ENCODE measurements at places on chromosomes 2 and 18.

DNA sequence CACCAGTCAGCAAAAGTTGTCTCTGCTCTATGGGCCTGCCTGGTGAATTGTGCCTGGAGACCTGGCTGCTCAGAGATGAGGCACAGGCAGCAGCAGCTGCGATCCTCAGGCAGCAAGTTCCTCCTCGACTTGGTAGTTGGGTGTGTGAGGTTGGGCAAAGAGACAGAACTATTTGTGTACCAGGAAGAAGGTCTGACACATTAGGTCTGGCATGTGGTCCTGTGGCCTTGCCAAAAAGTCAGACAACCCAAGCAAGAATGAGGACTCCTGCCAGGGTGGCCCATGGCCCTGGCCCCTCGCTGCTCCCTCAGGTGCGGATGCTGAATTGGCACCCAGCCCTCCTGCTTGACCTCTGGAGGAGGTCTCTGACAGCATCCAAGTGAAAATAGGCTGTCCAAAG, 192.7 kb downstream of the DYSF start:
- no peak for DNase-seq

DNA sequence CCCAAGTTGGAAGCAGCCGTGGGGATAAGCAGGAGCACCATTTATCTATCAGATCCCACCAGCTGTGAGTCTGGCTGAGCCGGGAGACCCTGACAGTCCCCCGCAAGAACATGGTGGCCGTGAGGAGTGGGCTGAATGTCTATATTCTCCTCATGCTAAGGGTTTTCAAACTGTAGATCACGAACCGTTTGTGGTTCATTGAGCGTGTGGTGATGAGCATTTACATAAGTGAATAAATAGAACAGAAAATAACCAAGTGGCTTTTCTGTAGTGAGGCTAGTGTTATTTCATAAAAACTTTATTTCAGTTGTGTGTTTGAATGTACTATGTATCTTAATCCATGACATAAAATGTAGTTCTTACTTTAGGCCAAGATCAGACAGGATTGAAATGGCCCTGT, 190.2 kb upstream of the APCDD1 start:
- no peak for DNase-seq

DNA sequence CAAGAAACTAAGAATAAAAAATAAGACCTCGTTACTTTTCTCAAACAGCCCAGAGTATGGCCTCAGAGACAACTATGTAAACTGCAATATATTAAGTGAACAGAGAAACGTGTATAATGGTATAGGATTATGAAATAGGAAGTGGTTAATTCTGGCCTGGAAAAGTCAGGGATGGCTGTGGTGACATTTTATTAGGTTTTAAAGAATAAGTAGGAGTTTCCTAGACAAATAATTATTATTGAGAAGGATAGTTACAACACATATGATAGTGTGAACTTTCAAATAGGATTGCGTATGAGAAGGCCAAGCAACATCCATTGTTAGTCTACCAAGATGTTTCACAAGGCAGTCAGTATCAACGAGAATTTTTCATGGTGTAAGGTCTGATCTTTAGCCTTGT, 244.1 kb downstream of the LPIN1 start:
- DNase-seq: no peak

DNA sequence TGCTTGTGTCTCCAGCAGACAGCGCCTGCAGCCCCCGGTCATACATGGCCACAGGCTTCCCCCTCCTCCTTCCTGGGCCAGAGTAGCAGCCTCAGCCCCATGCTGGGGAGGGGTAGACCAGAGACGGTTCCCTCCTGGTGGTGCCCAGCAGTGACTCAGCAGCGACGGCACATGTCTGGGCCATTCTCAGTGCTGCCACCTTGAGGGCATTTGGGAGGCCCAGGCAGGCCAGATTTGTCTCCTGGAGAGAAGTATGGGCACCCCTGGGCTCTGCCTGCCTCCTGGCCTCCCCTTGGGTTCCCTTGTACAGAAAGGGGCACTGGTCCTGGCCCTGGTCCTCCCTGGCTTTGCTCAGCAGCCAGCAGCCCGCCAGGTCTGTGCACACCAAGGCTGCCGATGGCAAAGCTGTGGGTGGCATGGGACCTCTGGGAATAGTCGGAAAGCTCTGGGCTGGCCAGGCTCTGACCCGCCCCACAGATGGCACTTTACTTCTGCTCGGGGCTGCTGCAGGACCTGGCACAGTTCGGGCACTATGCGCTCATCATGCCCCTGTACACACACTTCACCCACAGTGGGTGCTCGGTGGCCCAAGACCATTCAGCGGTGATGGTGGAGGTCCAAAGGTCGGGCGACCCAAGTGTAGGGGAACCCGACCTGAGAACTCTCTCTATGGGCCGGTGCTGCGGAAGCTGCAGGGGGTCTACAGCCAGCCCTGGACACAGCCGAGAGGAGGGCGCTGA, 11.4 kb upstream of the ALPI start:
- DNase-seq: peak; percentile 90

GRCh38 chr2:41869542-41870264, 178.1 kb upstream of the PKDCC start:
- peak; percentile 95 for DNase-seq

DNA sequence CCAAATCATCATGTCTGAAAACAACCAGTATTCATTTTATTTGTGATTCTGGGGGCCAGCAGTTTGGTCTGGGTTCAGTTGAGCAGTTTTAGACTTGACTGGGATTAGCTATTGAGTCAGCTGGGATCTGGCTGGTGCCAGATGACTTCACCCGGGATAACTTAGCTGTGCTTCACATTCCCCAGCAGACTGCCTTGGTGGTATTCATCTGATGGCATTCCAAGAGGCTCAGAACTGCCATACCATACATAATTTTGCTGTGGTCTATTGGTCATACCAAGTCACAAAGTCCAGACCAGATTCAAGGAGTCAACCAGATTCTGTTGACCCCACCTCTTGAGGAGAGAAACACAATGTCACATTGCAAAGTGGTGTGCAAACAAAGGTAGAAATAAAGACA, 7.8 kb upstream of the FSHR start:
- DNase-seq: no peak

DNA sequence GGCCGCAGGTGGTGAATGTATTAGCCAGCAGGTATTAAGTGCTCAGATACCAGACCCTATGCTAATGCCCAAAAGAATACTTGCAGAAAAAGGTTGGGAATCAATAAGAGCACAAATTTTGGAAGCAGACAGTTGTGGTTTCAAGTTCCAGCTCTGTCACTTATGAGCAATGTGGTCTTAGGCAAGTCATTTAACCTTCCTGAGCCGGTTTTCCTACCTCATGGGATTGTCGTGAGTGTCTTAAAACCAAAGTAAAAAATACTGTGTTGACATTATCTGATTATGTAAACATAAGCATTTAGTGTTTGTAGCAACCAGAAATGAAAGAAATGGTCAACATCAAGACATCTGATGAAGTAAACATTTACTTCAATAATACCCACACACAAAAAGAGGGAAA, 93.0 kb upstream of the CHST9 start:
- no peak for DNase-seq

DNA sequence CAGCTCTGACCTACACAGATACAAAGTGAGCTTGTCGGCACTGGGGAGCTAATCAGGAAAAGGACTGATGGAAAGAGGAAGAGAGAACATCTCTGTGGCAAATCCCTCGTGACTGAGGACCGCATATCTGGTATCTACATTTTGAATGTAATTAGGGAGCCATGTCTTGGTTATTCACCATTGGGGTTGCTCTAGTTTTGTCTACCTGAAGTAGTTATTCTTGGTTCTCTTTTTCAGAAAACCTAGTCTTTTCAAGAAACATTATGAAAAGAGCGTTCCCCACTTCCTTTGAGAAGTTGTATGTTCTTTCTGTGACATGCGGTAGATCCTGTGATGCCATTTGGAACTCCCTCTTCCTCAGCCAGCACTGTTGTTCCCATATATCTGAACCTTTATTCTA, 104.4 kb downstream of the DOCK10 start:
- no peak for DNase-seq

DNA sequence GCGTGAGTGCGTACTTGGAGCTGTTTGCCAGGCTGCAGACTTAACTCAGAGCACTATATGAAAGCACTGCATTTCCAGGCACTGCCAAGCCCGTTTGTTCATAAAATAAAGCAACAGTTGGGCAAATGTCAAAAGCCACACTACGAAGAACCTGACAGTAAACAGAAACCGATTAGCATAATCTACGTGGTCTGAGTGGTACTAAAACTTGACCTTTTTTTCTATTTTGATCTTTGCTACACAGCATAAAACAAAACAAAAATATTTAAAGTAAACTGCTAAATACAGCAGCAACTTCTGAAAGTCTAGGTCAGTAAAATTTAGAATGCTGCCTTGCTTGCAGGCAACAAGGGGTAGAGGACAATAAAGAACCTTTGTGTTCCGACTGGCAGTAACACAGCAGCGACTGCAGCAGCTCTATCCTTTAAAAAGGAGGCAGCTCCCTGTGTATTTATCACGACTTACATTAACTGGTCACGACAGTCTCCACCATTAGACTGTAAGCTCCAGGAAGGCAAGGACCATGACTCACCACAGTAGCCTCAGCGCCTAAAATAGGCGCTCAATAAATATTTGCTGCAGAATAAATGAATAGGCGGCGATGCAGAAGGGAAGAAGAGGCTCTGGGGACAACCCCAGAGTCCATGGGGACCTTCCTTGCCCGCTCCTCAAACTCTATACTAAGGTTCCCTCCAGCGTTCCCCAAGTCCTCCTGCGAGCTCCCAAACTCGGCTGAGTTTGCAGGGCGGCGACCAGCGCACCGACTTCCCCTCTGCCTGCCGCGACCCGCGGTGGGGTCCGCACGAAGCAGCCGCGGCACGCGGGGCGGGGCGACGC, 902 bp downstream of the SS18 start:
- no peak for DNase-seq

DNA sequence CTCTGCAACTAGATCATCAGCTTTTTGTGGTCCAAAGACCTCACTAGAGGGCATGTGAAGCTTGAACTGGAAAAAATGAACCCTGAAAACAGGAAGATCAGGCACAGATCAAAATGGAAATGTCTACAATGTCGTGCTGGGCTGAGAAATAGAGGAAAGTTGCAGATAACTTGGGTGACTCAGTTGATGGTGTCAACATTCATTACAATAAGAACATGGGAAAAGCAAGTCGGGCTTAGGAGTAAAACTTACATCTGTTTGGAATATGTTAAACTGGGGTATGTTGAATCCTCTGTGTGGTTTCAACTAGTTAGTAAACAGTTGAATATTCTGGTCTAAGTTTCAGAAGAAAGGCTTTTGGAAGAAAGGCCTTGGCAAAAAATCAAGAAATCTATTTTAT, 940.4 kb downstream of the ERBB4 start:
- DNase-seq: no peak

DNA sequence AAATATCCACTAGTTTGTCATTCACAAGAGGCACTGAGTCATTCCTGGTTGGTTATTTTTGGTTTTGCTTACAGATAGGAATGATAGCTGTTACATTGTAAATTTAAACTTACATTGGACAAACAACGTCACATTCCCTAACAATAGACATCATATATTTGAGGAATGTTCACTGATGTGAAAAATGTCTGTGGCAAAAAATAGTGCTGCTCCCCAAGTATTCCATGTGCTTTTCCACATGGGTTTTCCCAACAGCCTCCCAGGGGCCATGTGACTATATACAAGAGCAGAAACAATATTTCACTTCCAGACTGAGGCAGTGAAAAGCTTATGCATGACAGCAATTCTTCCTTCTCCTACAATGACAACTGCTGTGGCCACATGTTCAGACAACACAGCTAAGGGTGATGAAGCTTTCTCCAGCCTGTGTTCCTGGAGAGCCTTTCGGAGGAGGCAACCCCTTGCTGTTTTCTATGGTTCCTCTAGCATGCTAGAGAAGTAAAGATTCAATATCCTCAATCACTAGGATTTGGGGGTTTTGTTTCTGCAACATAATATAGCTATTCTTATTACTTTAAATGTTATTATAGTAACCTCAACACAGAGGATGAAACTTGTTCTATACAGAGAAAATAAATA, 202.7 kb downstream of the PTH2R start:
- no peak for DNase-seq

GRCh38 chr2:106140913-106141312, 53.2 kb downstream of the UXS1 start:
- DNase-seq: no peak

DNA sequence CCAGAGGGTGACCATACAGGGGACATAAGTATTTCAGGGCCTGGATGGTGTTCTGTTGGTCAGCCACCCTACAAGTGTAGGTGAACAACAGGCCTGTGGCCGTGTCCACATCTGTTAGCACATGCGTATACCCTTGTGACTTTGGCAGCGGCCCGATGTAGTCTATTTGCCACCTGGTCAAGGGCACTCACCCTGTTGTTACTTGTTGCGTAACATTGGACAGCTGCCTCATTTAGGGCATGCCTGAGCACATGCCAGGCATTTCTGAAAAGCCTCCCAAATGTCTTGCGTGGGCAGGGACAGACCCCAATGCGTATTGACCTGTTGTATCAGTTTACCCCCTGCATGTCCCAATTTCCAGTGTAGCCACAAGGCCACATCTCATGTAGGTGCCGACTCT, 235.0 kb downstream of the MBD5 start:
- no peak for DNase-seq

DNA sequence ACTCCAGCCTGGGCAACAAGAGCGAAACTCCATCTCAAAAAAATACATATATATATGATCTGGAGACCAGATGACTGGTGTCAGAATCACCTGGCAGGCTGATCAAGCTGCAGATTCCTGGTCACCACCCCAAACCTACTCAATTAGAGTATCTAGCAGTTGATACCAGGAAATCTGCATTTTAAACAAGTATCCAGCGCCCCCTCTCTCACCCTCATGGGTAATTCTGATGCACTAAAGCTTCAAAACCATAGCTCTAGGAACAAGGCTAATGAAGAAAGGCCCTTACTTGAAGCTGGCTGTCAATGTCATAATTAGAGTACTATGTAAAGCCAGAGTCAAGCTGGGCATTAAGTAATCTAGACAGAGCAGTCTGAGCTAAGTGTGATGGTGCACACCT, 25.0 kb upstream of the PCBP1 start:
- no peak for DNase-seq

DNA sequence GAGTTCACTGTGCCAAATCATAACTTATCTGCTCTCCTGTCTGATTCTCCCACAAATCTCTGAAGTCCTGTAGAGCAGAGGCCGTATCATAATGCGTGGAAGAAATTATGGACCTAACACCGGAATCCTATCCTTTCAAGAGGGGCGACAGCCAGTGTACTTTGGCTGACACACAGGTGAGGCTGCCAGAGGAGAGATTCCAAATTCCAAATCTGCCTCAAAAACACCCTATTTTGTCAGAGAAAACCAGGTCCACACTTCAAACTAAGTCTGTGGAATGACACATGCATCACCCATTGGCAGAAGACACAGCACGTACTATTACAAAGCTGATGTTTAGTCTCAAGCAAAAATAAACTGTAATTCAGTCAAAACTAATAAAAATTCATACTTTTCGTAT, 139.2 kb upstream of the PID1 start:
- DNase-seq: no peak

- no peak for DNase-seq
Measured at GRCh38 chr18:22314420-22314819, 103.3 kb downstream of the CTAGE1 start.

All from endodermal cell (in vitro differentiated cells).